Stimulated activated CD8-positive, alpha-beta memory T cell treated with anti-CD3 and anti-CD28 coated beads, Interleukin-12 subunit alpha, Interleukin-12 subunit beta, amount 100 ng/mL, for 4 hours (primary cell): ENCODE measurements at places on chromosomes 7 and 10.

GRCh38 chr7:52197221-52197620 lies 838.2 kb upstream of the POM121L12 start:
- no peak for DNase-seq

DNA sequence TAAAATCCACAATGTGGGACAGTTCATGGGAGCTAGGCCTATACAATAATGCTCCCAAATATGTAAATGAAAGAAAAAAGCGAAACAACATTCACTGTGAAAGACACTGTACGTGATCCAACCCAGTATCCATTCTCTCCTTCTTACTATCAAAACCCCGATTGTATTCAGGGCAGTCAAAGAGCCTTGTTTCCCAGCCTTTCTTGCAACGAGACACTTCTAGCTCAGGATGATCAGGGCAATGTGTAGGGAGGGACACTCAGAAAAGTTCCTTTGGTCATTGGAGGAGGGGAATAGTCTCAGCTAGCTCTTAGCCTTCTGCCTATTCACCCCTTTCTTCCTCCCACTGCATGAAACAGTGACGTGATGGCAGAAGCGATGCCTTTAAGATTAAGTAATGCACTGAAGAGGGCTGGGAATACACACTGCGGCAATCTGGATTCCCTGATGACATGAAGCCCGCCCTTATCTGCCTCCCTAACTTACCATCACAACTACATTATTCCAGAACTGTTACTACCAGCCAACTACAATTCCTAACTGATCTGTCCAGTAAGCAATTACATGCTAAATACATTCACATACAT lies 27.3 kb downstream of the UBE2H start:
- no peak for DNase-seq

DNA sequence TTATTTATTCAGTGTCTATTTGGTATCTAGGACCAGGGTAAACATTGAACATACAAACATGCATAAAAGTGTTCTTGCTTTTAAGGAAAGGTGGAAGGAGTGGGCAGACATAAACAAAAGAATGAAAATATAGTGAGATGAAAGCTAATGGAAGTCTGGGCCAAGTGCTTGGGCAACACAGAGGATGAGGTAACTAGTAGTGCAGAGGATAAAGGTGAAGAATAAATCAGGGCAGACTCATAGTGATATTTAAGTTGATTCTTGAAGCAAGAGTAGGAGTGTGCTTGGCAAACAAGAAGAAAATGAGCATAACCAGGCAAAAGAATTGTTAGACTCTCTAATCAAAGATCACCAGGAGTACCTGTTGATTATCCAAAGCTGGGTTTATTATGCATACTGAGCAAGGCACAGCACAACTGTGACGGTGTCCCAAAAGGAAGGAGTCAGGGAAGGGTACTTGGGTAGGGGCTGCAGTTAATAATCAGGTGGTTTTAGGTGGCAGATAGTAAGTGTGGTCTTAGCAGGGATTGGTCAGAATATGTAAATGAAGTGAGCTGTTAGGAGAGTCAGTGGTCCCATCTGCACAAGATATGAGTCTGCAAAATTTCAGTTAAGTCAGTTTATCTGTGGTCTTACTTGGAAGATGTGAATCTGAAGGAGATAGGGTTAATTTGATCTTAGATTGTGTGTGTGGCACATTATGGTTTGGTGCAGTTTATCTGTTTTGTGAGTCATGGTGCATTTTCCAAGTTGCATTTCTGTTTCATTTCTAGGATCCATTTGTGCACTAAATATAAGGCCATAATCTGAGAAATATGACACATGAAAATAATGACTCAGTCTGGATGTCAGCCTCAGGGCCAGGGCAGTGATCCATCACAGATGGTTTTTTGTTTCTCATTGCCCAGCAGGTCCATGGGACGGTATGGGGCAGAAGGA lies 30.6 kb upstream of the TAX1BP1 start:
- no peak for DNase-seq

DNA sequence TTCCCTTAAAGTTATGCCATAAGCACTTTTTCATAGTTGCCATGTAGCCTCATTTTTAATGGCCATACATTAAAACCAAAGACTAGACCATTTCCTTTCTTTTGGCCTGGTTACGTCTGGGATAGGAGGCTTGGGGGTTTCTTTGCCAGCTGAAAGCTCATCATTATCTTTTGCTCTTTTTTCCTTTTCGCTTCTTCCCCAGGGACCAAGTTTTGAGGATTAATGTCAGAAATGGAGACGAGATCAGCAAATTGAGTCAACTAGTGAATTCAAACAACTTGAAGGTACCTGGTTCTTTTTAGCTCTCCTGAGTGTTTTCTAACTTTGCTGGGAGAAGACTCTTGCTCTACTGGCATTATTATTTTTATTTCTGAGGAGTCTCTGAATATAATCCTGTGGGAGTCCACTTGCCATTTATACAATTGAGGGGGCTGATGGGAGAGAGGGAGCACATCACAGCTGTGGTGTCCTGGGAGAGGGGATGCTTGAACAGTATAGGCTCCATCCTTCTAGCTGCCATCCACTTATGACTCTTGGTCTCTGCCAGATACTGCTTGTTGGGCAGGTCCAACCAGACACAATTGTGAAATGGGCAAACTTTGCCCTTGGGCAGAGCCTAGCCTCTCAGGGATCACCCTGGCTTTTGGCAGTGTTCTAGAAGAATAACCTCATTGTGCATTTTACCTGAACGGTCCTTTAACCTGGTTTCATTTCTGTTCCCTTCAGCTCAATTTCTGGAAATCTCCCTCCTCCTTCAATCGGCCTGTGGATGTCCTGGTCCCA lies 5.8 kb downstream of the CPA4 start:
- DNase-seq: no peak

DNA sequence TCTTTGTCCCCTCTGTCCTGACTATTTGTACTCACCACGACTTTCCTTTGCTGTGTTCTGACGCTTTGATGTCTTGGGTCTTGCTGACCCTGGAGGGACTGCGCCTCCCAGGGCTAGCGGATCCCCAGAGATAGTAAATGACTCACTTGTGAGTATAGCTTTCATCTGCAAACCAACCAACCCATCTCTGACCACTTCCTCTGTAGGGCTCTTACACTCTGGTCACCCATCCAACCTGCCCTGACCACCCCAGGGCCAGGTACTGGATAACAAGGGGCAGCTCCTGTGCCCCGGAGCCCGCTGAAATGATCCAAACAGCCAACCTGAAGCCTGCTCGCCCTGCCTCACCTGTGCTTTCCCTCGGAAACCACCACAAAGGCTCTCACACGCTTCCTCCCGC lies 125.2 kb upstream of the CARD11 start:
- DNase-seq: no peak

GRCh38 chr7:93914581-93915066 lies 6.9 kb upstream of the GNG11 start:
- no peak for DNase-seq

- no peak for DNase-seq
Observed at GRCh38 chr10:112426111-112426510, 20.6 kb downstream of the ZDHHC6 start.

DNA sequence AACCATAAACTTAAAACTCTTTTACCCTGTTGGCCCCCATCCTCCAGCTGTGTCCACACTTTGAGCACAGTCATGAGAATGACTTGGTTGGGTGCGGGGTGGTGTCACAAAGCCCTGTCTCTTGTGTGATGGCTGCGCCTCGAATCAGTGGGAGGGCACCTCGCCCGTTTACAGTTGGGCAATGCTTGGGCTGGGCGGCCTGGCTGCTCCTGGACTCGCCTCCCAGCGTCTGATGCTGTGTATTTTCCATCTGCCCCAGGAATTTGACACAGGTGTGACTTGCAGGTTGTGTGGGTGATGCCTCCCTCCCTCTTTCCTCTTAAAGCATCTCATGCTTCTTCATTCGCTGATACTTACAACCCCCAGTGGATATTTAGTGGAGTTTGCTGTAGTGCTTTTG lies 33.7 kb downstream of the CHST12 start:
- no peak for DNase-seq

DNA sequence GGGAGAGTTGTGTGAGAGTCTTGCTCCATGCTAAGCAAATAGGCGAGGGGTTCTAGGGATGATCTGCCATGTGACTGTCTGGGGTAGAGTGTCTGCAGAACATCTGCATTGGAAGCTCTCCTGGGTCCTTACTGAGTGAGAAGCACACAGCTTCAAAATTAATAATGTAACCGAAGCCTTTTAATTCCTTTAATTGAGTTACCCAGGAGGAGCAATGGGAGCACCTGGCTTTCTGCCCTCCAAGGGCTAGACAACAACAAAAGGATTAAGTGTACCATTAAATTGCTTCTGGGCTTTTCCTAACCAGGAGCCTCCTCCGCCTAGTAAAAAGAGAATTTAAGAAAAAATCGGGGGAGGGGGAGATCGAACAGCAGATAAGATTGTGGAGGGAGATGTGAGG lies 102.0 kb upstream of the TBX20 start:
- DNase-seq: no peak

DNA sequence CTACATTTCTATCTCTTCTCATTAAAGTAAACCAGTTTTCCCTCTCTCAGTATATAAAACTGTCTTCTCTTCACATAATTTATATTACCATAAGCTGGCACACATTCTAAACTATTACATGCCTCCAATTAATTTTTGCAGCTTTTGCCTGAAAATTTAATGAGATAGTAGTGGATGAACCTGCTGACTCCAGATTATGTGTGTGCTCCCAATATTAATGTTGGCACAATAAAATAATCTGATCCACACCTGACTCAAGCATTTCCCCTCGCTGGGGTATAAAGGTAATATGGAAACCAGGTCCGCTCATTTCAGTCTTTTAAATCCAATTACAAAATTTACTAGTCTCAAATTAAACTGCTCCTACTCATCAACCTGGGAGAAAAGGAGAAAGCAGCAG lies 63.4 kb downstream of the CTBP2 start:
- no peak for DNase-seq

GRCh38 chr7:24898691-24899090 lies 81.3 kb downstream of the OSBPL3 start:
- no peak for DNase-seq

- no peak for DNase-seq
Observed at GRCh38 chr10:133453516-133454203, at the start of gene SCART1. Gene SCART1 (plus strand): TSS chr10:133453945. CDS start chr10:133453998, 53 bp downstream.

DNA sequence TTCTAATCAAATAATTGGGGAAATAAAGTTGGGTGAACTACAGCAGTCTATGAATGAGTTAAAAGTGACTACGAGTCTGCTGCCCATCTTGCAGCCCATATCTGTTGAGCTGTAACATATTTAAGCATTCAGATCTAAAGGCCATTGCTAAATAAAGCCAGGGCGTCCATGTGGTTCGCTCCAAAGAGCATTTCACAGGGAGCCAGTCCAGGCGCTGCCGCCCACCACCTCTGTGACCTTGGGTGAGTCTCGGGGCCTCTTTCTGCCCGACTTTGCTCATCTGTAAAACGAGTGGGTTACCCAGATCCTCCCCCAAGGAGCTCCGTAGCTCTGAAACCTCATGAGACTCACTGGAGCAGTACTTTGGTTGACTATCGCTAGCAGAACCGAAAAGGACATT lies 223.1 kb downstream of the CUX1 start:
- no peak for DNase-seq

GRCh38 chr7:88429382-88429781 lies 122.7 kb upstream of the STEAP4 start:
- DNase-seq: no peak

DNA sequence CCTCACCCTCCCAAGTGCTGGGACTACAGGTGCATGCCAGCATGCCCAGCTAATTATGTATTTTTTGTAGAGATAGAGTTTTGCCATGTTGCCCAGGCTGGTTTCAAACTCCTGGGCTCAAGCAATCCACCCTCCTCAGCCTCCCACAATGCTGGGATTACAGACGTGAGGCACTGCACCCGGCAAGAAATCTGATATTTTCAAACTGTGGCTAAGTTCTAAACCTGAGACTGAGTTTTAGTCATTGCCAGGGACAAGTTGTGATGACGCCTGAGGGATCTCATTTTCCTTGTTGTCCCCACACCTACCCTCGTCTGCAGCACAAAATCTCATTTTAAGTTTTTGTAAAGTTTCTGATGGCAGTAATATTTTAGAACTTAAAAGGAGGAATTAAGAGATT lies 9.8 kb downstream of the AUTS2 start:
- no peak for DNase-seq

DNA sequence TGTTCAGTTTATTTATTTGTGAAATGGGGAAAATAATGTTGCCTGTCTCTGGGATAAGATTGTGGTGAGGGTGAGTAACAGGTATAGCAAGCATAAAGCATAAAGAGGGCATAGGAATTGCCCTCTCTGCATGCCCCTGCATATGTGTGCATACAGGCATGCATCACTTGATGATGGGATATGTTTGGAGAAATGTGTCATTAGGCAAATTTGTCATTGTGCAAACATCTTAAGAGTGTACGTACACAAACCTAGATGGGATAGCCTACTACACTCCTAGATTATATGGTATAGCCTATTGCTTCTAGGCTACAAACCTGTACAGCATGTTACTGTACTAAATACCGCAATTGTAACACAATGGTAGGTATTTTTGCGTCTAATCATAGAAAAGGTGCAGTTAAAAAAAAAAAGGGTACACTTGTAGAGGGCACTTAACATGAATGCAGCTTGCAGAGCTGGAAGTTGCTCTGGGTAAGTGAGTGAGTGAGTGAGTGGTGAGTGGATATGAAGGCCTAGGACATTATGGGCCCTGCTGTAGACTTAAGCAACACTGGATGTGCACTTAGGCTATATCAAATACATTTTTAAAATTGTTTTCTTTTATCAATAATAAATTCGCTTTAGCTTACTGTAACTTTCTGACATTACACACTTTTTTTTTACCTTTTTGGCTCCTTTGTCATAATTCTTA lies 386.5 kb upstream of the ANKRD30A start:
- no peak for DNase-seq

DNA sequence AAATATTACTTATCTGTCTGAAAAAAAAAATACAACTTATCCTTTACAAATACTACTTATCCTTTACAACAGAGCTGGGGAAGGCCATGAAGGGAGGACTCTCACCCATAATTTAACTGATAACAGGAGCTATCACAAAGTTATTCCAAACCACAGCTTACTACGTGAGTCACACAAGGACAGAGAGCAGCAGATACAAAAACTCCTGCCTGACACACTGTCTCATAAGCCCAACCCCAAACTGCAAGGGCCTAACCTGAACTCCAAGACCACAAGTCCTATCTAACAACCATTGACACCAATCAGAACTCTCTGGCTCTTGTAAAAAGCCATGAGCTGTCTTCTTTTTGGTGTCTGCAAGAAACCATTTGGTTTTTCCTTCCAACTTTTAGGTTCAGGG lies 28.5 kb upstream of the CXCL12 start:
- DNase-seq: no peak

GRCh38 chr10:117656385-117657367 lies 114.1 kb downstream of the EMX2 start:
- DNase-seq: no peak

- no peak for DNase-seq
Observed at GRCh38 chr10:27724287-27724686, 21.3 kb downstream of the MKX start.

GRCh38 chr10:128422190-128422589 lies 296.0 kb upstream of the MKI67 start:
- DNase-seq: no peak

- DNase-seq: no peak
Observed at GRCh38 chr7:150731916-150732315, 5.3 kb upstream of the GIMAP5 start.

DNA sequence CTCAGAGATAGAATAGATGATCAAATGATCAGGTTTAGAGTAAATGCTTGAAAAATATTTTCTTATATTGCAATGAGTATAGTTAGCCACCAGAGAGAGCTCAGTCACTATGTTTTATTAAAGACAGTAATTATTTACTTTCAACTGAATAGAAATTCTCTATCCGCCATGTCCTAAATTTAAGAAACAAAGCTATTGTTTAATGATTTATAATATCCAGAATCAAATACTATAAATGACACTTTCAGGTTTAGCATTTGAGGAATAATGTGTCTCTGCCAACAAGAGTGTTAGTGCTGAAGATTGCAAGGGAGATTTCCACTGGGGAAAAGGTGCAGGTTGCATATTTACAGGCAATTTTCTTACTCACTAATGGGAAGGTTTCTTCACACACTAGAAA lies 184.7 kb downstream of the DGKB start:
- DNase-seq: no peak
